ENCODE measurements at places on chromosomes 5 and 9.

DNA sequence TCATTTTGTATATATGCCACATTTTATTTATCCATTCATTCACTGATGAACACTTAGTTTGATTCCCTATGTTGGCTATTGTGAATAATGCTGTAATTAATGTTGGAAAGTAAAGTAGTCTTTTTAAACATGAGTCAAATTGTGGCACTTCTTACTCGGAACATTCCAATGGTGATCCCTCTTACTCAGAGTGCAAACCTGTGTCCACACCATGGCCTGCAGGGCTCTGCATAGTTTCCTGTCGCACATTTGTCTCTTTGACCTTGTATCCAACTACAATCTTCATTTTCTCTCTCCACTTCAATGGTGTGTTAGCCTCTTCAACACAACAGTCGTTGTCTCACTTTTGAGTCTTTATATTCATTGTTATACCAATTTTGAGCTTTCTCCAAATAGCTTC, 98.1 kb upstream of the PAPPA start:
- no peak for DNase-seq

GRCh38 chr5:43839218-43839617, 236.2 kb downstream of the NNT start:
- peak; percentile 71 for DNase-seq

GRCh38 chr5:176144508-176144907, 93.7 kb upstream of the SIMC1 start:
- no peak for DNase-seq

DNA sequence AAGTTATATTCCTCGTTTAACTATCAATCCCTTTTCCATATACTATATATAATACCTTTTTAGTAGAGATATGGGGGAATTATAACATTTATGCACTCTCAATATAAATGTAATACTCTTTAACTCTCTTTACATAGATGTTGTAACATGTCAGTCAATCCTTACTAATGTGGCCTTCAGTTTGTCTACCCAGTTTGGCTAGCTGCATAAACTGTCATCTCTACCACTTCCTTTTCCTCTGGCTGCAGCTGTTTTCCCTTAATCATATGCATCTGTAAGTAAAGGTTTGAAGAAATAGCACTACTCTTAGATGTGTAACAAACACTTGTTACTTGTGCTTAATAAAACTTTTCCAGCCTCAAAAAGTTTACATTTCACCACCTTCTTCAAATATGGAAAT, 13.4 kb downstream of the ABHD17B start:
- no peak for DNase-seq

GRCh38 chr9:28396058-28396457, 822.8 kb upstream of the C9orf72 start:
- DNase-seq = no peak

GRCh38 chr5:151168602-151169344, 11.2 kb upstream of the ANXA6 start:
- no peak for DNase-seq

DNA sequence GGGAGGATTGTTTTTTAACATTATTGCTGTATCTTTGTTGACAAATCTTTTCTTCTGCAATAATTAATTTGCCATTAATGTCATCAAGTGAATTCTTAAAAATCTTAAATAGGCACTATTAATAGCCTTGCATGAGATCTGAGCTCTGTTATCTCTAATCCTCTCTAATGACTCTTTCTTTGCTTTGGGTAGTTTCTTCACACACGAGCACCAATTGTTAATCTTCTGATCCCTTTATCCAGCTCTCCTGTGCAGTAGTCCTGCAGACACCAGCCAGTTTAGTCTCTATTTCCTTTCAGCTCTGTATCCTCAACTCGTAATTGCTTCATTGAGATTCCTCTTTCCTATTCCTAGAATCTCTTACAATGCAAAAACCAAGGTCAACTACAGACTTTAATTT, 8.1 kb downstream of the SPINK14 start:
- no peak for DNase-seq

GRCh38 chr5:96651047-96651446, 11.1 kb upstream of the CAST start:
- no peak for DNase-seq

- no peak for DNase-seq
These were observed 30.0 kb upstream of the SLC12A7 start for GRCh38 chr5:1141834-1142233.

- no peak for DNase-seq
These were observed 264.4 kb upstream of the MSX2 start for GRCh38 chr5:174459832-174460448.

DNA sequence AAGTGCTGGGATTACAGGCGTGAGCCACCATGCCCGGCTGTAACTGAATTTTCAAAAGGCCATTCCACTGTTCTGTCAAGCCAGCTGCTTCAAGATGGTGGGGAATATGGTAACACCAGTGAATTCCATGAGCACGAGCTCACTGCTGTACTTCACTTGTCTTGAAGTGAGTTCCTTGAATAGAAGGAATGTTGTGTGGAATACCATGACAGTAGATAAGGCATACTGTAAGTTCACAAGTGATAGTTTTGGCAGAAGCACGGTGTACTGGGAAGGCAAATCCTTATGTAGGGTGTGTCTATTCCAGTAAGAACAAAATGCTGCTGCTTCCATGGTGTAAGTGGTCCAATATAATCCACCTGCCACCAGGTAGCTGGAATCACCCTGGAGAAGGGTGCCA, 6.6 kb upstream of the PRXL2C start:
- DNase-seq = peak; percentile 25

GRCh38 chr5:138649775-138650174, 74.6 kb upstream of the HSPA9 start:
- DNase-seq = no peak

- DNase-seq = no peak
These were observed 5.7 kb downstream of the GPBP1 start for GRCh38 chr5:57179262-57180200.

DNA sequence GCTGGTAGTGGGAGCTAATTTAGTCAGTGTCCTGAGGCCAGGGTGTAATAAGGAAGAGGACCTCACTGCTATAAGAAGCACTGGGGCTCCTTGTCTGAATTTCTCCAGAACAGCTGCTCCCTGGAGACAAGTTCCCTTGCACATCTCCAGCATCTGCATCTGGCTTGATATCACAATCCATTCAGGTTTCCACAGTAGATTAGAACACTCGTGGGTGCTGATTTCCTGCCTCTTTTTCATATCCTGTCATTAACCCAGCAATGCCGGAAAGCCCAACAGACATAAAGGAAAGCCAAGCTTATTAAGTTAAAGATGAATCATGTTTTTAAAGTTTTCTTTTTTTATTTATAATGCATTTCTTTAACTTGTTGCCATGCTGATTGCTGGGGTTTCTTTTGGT, 232.3 kb upstream of the WWC1 start:
- no peak for DNase-seq

DNA sequence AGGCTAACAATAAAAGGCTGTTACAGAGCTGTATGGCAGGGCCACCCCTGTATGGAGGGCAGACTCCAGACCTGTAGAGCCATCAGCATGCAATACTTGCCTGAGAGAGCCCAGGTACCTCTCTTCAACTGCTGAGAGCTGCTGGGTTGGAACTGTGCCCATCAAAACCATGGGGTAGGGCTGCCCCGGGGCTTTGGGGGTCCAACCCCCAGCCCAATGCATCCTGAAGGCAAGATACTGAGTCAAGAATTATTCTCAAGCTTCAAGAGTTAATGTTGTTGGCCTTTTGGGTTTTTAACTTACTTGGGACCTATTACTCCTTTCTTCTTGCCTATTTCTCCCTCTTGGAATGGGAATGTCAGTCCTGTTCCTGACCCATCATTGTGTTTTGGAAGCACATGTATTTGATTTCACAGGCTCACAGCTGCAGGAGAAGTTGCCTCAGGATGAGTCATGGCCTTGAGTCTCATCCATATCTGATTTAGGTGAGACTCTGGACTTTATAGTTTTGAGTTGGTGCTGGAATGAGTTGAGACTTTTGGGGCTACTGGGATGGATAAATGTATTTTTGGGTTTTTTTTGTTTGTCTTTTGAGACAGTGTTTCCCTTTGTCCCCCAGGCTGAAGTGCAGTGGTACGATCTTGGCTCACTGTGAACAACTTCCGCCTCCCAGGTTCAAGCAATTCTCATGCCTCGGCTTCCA, 21.0 kb upstream of the CDK7 start:
- peak; percentile 69 for DNase-seq

- no peak for DNase-seq
These were observed 298.7 kb upstream of the KCNN2 start for GRCh38 chr5:114062932-114063867.

DNA sequence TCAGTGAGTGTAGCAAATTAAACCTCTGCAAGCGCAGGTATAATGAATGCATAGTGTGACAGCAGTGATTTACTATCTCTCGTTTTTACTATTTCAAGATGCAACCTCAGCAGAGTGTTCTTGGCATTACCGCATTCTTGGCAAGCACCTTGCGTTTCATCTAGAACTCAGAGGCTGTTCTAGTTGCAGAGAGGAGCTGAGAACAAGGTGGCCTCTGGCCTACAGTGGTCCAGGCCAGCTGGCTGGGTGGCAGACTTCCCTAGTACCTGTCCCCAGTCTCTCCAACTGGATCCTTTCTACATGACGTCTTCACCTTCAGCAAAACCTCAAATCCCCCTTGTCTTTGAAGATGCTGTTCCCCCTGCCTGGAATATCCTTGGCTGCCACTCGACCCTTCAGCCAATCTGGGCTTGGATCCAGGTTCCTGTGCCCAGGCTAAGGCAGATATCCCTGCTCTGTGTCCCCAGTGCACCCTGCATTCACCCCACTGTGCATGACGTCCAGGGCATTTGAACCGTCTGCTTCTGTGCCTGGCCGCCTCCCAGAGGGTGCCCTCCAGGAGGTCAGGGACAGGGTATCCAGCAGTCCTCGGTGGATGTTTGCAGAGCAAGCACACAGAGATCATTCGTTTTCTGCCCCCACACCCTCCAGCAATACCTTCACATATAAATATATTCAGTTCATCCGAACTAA, 120.4 kb upstream of the CPEB4 start:
- DNase-seq = no peak

GRCh38 chr9:17138503-17138902, 3.7 kb downstream of the CNTLN start:
- no peak for DNase-seq

DNA sequence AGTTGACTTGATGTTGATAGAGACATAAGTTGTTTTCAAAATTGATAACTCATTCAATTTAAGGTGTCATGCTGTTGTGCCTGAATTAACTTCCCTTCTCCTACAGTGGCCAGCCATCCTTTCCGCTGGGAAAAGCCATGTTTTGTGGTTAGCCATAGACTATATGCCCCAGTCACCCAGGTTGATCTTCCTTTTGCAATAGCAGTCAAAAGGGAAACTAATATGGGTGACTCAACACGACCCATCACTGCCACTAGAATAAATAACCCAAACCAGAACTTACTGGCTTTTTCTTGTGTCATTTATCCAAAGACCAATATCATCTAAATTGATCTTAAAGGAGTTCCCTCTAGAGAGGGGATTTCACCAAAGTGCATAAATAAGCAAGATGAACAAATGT, 87.4 kb downstream of the PTCD2 start:
- peak; percentile 33 for DNase-seq

GRCh38 chr9:100602342-100602801, 24.5 kb downstream of the CAVIN4 start:
- peak; percentile 46 for DNase-seq

DNA sequence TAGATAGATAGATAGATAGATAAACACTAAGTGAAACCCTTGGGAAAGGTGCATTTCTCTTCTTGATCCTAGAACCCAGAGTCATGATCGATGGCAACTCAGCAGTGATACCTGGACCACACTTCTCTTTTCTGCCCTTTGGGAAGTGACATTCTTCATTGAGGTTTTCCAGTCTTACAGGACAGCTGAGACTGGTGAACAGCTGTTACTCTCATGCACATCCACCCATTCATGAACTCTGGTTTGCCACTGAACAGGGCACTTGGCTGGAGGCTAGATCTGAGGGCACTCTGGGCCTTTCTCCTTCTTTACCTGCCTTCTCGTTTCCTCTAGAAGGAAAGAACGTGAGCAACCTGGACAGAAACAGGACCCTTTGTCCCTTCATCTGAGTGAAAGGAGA, 164.5 kb downstream of the DRD1 start:
- DNase-seq = no peak

DNA sequence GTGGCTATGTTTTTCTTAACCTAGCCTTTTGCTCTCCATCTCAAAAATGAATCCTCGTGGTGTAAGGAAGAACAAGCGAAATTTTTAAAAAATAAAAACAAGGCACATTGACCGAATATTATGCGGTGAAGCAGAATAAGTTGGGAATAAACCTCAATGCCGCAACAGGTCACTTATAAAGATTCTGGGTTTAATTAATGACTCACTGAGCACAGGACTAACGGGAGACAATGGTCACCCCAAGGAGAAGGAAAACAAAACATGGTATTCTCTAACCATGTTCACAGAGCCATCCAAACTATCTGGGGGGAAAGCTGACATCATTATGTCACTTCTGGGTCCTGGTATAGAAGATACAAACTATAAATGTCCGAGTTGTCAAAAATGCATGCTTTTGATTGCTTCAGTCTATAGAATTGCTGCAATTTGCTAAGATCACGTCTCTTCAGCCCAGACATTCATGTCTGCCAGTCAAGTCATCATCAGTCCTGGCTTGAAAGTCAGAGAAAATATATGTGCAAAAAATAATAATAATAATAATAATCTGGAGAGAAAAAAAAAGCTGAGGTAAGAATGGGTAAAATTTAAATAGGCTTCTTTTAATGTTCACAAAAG, 280.6 kb downstream of the NR2F1-AS1 start:
- no peak for DNase-seq

GRCh38 chr9:127977884-127978647, 2.7 kb downstream of the EEIG1 start:
- peak; percentile 66 for DNase-seq

GRCh38 chr5:177325868-177326381, 14.2 kb upstream of the MXD3 start:
- DNase-seq = no peak

GRCh38 chr9:35842795-35843194, 13.8 kb downstream of the TMEM8B start:
- DNase-seq = no peak

Data from fibroblast of skin of right quadriceps (primary cell).